Left ventricle myocardium inferior (tissue), 1 donor: ENCODE measurements at places on chromosomes 13 and 19.

DNA sequence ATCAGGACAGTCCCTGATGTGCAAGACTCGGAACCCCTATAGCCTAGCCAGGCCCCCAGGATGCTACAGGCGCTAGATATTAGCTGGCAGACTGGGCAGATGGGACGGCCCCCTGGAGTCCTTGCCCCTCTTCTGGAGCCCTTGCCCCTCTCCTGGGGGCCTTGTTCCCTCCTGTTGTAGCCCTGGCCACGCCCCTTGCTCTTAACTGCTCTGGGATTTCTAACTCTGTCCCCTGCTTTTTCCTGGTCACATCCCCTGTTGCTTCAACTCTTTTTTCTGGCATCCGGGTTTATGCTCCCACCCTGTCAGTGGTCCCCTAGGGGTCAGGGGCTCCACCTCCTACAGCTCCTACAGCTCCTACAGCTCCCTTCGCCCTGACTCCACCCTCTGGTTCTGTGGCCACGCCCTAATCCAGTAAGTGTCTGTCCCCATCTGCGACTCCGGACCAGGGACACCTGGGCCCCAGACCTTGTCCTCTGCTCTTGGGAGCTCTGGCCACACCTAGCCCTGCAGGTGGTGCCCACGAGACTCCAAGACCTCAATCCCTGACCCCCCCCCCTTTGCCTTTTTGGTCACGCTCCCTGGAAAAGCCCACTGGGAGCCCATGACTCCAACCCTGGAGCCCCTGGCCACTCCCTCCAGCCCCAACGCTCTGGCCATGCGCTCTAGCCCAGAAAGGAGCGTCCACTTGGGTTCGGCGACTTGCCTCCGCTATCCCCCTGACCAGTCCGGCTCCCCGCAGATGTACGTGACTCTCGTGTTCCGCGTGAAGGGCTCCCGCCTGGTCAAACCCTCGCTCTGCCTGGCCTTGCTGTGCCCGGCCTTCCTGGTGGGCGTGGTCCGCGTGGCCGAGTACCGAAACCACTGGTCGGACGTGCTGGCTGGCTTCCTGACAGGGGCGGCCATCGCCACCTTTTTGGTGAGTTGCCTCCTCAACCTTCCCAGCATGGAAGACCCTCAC lies 6.8 kb downstream of the PLPPR2 start:
- no peak for DNase-seq

DNA sequence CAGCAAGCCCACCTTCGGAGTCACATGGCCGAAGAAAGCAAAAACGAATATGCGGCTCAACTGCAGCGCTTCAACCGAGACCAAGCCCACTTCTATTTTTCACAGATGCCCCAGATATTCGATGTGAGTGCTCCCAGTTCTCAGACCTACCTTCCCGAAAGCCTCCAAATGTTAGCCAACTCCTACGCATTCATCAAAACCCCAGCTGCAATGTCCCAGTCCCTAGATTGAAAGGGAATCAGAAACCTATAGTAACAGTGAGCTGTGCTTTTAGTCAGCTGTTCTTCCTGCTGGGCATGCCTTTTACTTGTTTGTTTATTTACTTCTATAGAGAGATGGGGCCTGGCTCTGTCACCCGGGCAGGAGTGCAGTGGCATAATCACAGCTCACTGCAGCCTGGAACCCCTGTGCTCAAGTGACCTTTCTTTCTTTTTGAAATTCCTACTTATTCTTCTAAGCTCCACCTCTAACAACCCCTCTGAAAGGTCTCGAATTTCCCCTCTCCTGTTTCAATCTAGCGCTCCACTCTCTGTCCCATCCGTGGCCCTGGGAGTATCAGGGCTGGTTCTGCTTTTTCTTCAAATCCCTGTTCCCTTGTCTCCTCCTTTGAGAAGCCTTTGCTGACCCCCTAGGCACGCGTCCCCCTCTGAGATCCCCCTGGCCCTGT lies 4.4 kb downstream of the TRIP10 start:
- no peak for DNase-seq

DNA sequence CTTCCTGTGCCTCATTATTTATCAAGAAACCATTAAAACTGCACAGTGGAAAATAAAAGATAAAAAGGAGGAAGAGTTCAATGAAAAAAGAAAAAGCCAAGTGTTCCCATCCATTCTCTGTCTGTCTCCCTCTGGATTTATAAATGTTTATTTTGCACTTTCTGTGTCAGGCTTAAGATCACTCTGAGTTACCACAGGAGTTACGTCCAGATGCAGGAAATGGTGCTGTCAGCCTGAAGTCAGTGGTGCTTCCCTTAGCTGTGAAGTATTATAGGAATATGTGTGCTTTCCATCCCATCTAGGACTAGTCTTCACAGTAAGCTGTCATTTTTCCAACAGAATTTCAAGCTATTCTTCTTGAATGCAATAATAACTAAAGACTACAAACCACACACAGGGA lies 420.2 kb downstream of the KCTD12 start:
- DNase-seq, result no peak

- DNase-seq, result no peak
Observed at GRCh38 chr13:102692491-102692826, 2.4 kb downstream of the METTL21C start.

GRCh38 chr13:110237875-110238817 lies 68.8 kb downstream of the COL4A1 start:
- DNase-seq, result no peak

DNA sequence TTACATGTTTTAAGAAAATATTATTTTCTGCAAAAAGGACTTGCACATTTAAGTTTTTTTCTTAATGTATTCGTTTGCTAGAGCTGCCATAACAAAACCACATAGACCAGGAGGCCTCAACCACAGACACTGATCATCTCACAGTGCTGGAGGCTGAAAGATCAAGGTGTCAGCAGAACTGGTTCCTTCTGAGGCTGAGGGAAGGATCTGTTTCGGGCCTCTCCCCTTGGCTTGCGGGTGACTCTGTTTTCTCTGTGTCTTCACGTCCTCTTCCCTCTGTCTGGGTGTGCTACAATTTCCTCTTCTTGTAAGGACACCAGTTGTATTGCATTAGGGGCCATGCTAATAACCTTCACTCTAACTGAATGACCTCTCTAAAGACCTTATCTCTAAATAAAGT lies 364.2 kb downstream of the IRS2 start:
- DNase-seq, result no peak

DNA sequence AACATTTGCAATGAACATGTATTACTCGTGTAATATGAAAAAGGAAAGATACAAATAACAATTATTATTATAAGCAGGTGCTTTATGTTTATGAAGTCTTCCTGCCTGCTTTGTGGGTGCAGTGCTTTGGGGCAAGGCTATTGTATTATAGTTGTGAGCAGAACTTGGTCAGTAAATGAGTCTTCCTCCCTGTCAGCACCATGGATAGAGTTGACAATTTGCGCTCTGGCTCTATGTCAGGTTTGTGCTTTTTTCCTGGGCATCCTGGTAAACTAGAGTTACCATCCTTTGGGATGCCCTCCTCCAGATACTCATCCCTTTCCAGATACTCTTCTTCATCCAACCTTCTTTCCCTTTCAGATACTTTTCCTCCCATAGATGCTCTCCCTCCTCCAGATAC lies 19.6 kb downstream of the ERICH6B start:
- DNase-seq, result no peak

GRCh38 chr19:52366414-52366824 lies 3.3 kb upstream of the ZNF880 start:
- DNase-seq, result no peak

DNA sequence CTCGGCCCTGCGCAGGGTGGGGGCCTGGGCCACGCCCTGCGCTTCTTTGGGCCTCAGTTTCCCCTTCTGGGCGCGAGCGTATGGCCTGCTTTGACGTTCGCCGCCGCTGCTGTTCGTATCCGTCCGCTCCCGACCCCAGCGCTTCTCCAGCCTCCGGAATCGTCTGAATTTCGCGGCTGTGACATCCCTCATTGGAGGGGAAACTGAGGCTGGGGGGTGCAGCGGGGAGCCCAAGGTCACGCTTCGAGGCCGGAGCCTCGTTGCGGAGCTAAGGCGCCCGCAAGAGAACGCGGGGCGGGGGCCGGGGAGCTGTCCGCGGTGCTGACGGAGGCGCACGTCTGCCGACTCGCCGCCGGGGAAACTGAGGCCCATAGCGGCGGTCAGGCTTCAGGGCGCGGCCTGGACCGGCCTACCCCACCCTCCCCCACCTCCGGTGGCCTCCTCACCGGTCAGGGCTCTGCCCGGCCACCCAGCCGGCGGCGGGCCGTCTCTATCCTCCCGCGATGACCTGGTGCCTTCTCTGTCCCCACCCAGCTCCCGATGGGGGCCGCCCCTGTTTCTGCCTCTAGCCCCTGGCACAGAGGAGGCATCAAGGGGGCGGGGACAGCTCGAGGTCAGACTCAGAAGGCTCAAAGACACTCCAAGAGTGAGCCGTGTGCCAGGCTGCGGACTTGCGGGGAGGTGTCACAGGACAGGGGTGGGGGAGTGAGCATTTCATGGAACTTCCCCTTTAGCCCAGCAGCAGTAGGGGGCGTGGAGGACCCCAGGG lies 3.0 kb upstream of the APC2 start:
- DNase-seq, result no peak

GRCh38 chr19:50401605-50402450 lies 16.9 kb upstream of the SPIB start:
- no peak for DNase-seq

DNA sequence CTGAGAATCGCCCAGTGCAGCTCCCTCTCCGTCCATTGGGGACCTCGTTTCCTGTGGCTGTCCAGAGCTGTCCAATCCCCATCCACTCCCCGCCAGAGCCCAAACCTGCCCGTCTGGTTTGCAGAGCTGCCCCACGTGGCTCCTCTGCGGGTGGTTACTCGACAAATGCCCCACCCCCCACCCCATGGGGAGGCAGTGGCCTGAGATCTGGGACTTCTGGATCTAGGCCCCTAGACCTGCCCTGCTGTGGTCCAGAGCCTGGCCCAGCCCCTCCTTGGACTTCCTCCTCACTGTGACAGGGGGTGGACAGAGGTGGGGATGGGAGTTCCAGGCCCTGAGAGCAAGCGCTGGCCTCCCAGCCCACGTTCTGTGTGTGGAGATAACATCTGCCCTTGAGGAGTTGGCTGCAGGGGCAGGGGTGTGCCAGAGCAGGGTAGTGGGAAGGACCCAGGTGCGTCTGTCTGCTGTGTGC lies 29.1 kb downstream of the PAK4 start:
- no peak for DNase-seq

DNA sequence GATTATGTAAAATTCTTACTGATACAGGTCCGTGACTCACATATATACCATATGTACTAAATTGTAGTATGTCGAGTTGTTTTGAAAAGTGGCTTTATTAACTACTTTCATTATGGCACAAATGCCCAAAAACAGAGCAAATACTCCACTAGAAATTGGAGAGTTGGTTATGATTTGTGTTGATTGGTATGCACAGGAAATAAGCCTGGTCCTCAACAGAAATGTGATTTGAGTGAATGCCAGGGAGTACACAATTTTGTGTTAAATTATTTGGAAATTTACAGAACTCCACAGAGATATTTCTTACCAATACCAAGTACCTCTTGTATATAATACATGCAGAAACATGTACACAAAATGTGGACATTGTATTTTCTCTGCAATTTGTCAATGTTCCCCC lies 676.7 kb downstream of the PCDH9 start:
- no peak for DNase-seq

DNA sequence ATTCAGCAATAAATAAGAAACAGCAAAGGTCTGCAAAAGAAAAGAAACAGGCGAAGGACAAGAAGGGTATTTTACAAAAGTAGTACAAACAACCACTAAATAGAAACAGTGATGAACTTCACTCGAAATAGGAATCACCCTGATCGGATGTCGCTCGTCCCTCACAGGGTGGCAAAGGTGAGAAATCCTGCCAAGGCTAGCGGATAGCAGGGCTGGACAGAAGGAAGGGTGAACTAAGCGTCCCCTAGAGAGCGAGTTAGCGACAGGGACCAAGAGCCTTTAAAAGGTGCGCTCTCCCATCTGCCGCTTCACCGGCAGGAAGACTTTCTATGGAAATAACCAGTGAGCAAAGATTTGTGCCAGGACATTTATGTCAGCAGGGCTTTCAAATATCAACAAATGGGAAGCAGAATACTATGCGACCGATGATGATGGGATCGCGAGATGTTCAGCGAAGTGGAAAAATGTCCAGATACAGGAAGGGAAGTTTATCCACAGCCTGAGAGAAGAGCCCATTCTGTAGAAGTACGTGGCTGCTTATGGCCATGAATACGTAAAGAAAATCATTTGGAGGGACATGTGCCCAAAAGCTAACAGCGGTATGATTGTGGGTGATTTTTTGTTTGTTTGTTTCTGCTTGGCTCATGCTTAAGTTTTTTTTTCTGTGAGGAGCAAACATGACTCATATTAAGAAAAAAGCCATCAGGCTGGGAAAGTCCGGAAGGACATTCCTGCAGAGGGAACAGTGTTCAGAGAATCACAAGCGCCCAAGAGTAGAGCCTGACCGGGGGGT lies 18.9 kb downstream of the ELAVL1 start:
- DNase-seq, result no peak

- no peak for DNase-seq
Observed at GRCh38 chr19:14187561-14187960, 18.4 kb downstream of the ADGRL1 start.

DNA sequence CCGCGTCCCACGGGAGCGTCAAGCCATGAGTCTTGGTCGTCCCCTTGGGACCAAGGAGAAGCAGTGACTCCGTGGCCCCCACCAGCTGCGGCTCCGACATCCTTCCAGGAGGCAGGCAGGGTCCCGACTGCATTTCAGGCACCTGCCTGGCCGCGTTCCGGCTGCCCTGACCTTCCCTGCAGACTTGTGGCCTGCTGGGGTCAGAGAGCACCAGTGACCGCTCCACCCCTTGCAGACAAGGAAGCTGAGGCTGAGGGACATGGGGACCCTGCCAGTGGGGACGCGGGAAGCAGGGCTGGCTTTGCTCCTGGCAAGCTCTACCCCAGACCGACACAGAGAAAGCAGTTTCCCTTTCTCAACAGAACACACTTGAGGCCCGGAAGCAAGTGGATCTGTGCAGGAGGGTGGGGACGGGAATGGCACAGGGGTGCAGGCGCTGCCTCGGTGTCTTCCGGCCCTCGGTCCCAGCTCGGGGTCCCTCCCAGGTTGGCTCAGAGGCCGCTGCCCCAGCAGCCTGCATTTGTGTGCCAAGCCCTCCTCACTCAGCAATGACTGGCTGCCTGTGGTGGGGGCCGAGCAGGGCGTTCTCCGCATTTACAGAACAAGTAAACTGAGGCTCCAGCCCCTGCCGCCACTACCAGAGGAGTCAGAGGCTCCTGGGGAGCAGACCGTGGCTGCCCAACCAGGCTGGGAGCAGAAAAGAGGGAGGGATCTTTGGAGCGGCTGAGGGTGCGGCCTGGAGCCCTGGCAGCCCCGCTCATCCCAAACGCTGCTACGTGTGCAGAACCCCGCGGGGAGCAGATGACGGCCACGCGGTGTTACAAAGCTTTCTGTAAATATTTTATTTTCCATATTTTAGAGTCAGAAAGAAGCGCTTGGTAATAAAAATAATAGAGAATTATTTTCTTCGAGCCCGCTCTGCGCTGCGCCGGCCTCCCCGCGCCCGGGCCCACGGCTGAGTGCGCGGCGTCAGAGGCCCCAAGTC lies 43.9 kb downstream of the GAS6 start:
- DNase-seq, result no peak

DNA sequence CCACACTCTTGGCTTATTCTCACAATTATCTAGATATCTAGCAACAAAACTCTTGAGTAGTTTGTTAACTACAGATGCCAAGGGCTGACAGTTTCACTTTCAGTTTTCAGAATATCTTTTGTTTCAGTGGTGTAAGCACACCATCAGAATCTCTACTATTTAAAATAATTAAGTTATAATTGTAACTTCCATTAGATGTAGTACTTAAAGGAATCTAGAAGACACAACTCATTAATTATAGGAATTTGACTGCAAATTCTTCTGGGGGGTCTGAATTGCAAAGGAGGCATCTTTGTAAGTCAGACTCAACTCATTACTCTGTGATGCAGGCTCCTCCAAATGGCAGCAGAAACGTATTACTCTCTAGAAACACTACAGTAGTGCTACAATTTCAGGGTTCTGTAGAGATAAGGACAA lies 44.9 kb upstream of the USPL1 start:
- no peak for DNase-seq
